ENCODE measurements at places on chromosomes 5 and 9.

- DNase-seq: no peak
These were observed 43.4 kb upstream of the SHB start for GRCh38 chr9:38112456-38112855.

DNA sequence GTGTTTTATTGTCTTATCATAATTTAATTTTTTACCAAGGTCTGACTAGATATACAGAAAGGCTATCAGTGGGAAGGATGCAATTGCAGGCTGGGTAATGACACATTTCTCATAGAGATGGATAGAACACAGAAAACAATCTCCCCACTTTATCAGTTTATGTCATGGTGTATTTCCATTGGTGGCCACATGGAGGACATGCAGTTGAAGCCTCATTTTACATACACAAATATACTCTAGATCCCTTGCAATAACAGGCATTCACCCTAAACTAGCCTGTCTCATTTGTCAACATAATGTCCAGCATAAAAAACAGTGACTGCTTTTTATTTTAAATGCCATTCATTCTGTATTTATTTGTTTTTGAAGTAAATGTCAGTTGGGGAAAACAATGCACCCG lies 526.3 kb downstream of the GABRG2 start:
- DNase-seq: no peak

GRCh38 chr9:129701549-129701948 lies 36.1 kb downstream of the PRRX2 start:
- DNase-seq: no peak

GRCh38 chr5:170737591-170737990 lies 45.9 kb upstream of the GABRP start:
- DNase-seq: no peak

- no peak for DNase-seq
These were observed 197.6 kb upstream of the MEF2C start for GRCh38 chr5:89080467-89081116.

DNA sequence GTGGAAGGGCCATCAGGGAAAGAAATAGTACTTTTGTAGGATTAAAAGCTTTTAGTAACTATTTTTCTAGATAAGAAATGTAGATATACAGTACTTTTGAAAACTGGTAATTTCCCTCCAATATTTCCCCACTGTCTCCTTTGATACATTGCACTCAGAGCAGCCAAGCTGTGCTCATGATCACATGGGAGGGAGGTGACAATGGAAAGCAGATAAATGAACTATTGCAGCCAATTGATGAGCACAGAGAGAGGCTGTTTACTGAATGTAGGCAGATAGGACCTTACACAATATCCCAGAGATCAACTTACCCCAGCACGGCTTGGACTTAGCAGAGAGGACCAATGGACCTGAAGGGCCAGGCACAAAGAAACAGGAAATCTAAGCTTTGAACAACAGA lies 178.0 kb upstream of the NREP start:
- DNase-seq: no peak

- DNase-seq: no peak
These were observed 48.5 kb upstream of the HAND1 start for GRCh38 chr5:154526231-154527226.

GRCh38 chr5:142181547-142182163 lies 73.1 kb downstream of the NDFIP1 start:
- DNase-seq: no peak

GRCh38 chr9:104334549-104334948 lies 169.5 kb upstream of the OR13F1 start:
- DNase-seq: no peak

GRCh38 chr9:69945671-69946141 lies 97.9 kb upstream of the MAMDC2 start:
- no peak for DNase-seq

DNA sequence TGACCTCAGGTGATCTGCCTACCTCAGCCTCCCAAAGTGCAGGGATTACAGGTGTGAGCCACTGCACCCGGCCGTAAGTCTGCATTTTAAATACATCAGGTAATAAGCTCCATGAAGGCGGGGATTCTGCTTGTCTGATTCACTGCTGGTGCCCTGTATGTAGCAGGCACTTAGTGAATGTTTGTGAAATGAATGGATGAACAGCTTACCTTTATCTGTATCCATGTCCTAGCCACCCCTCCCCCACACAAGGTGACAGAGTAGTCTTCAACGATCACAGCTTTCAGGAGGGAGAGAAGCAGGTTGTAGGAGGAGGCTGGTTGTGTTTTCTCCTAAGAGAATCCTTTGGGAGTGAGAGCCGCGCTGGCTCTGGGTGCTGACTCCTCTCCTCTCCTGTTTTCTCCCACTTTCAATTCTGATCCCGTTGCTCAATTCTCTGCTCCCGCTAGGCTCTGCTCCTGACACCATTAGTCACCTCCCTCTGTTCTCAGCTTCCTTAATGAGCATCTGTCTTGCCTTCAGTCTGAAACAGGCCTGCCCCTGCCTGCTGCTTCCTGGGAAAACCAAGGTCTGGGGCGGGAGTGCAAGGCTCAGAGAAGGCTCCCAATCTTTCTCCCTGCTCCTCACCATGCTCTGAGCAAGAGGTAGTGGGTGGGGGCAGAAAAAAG lies 88.8 kb upstream of the CTNNA1 start:
- DNase-seq: no peak

All from activated naive CD4-positive, alpha-beta T cell treated with Interleukin-2 at 50 U/mL for 16 hours (primary cell).